Pons (tissue), 1 donor: ENCODE measurements at places on chromosomes 1 and 21.

DNA sequence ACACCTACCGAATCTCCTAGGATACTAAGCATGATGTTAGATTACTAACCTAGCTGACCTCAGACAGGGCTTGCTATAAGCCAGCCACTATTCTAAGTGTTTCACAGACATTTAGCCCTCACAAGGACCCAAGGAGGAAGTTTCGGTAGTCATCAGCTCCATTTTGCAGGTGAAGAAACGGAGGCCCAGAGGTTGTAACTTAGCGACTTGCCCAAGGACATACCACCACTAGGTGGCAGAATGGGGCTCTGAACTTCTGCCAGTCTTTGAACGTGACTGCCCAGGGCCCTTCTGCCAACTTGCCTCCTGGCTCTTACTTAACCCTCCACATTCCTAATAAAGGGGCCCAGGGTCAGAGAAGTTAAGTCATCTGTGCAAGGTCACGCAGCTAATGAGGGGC lies 283.5 kb downstream of the C1orf94 start:
- peak; percentile 29 for DNase-seq

GRCh38 chr1:111236379-111236778 lies 8.9 kb downstream of the CHI3L2 start:
- DNase-seq: no peak

GRCh38 chr1:207241164-207241934 lies 80.1 kb upstream of the CD55 start:
- DNase-seq: no peak

GRCh38 chr1:167059045-167059808 lies 30.9 kb downstream of the GPA33 start:
- peak; percentile 48 for DNase-seq

DNA sequence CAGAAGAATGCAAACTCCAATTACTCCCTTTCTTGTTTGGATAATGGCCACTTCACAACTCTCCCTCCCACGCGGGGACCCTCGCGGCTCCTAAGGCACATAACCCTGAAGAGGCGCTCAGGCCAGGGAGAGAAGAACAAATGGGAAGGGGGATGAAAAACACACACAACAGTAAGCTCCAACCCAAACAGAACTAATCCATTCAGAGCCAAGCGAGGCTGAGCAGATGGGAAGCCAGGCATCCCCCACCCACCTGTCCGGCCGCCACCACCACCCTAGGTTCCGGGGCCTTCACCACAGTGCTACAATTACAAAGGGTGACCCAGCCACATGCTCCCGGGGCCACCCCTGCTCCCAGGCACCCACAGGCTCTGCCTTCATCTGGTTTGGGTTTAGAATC lies 101.5 kb downstream of the MRPL37 start:
- DNase-seq: no peak

GRCh38 chr1:2255420-2256369 lies 27.6 kb downstream of the SKI start:
- DNase-seq: peak; percentile 35

GRCh38 chr1:227540170-227541098 lies 22.9 kb upstream of the ZNF678 start:
- DNase-seq: no peak

DNA sequence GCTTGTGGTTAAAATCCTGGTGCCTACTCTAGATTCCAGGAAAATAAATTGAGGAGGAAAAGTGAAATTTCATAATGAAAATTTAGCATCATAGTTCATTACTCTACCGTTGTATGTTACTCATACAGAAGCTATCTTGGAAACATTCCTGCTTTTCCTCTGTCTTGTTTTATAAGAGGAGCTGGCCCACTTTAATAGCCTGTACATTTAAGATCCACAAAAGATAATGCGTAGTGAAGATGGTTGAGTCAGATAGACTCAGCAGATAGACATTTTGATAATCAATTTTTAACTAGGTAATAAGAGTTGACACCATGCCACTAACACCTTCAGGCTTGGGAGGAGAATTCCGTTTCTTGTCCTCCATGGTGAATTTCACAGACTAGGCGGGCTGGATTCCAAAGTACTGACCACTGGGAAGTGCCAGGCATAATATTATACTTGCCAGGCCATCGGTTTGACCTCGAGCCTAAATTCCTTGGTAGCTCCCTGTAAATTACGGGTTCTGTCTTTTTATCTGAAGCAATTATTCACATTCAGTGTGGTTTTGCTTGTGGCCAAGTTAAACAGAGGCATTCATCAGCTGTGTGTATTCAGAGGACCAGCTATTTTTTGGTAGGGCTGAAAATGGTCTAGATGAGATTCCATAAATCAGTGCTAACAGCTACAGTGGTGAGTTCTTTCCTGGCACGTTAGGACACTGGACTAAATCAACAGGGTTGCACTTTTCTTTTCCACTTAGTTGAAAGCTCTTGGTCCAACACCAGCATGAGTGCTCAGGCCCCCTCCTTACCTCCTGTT lies 111.9 kb upstream of the KAZN start:
- no peak for DNase-seq

GRCh38 chr1:185539277-185539943 lies 194.8 kb upstream of the HMCN1 start:
- no peak for DNase-seq

- no peak for DNase-seq
Observed at GRCh38 chr1:53148123-53148522, 5.7 kb upstream of the SLC1A7 start.

DNA sequence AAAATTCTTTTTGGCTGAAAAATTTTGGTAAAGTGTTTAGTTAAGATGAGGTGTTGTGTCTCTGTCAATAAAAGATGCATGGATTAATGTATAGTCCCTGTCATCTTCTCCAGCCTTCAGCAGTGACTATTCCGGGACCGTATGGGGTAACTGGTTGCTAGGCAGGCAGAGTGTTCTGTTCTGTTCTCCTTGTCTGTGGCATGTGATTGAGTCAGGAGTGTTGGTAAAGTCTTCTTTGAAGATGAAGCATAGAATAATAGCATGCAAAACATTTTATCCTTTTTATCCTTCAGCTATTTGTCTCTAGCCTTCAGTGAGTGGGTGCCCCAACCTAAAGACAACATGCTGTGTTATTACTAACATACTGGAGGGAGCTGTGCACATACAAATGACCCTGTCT lies 74.6 kb downstream of the RGL1 start:
- no peak for DNase-seq

GRCh38 chr1:199861020-199861795 lies 166.3 kb upstream of the NR5A2 start:
- no peak for DNase-seq

DNA sequence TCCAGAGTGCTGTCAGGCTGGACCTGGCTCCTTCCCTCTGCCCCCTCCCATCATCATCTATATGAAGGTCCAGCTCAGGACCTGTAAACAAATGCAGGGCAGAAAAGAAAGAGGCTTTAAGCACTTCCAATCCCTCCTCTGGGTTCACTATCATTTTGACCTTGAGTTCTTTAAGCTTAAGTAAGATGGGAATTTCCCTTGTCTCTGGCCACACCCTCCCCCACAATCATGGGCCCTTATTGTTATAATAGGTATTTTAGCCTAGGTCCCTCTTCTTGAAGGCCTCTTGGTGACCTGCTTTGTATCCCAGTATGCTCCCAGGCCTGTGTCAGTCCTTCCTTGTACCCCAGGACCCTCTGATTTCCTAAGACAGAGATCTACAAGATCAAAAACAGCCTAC lies 45.1 kb upstream of the EPS15 start:
- no peak for DNase-seq

DNA sequence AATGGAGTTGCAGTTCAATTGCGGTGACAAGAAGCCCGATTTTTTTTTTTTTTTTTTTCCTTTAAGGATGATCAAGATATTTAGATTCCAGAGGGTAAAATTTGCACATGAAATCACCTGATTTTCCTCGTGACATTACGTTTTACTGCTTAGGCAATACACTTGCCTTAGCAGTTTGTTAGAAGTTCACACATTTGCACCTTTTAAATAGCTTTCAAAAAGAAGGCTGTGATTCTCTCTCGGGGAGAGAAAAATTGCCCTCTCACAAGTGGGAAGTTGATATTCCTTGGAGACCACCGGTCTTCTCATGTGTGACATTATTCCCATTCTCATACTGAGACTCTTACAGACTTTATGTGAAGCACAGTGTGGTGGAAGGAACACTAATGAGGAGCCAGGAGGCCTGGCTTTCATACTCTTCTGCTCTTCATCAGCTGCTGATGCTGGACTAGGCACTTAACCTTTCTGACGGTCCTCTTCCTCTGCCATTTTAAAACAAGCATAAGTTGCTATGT lies 69.8 kb upstream of the HSPA13 start:
- no peak for DNase-seq

- no peak for DNase-seq
Observed at GRCh38 chr1:152107984-152108881, 7.0 kb downstream of the TCHH start.

DNA sequence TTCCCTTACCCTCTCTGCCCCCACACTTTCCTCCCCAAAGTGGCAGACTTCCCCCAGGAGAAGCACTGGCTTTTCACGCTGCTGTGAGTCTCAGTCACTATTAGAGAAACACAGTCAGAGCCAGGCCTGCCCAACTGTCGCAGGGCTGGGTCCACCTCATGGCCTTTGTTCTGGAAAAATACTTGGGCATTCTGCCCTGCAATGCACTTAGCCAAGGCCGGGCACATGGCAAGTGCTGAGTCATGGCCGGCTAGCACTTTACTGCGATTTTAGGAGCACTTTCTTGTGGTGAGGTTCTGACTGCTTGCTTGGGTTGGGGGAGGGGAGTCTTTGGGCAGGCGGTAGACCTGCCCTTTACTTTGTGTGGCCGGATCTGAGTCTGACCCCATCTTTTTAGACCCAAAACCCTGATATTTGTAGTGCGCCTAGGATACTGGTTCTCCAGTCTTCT lies 7.7 kb downstream of the EPHX1 start:
- DNase-seq: peak; percentile 91

- no peak for DNase-seq
Observed at GRCh38 chr1:34378968-34379856, 202.5 kb downstream of the C1orf94 start.

GRCh38 chr1:45394342-45394741 lies 54.1 kb upstream of the MUTYH start:
- DNase-seq: no peak

GRCh38 chr1:54248966-54249365 lies 49.0 kb downstream of the MRPL37 start:
- DNase-seq: no peak

GRCh38 chr21:40587736-40588346 lies 259.1 kb downstream of the DSCAM start:
- DNase-seq: peak; percentile 31

DNA sequence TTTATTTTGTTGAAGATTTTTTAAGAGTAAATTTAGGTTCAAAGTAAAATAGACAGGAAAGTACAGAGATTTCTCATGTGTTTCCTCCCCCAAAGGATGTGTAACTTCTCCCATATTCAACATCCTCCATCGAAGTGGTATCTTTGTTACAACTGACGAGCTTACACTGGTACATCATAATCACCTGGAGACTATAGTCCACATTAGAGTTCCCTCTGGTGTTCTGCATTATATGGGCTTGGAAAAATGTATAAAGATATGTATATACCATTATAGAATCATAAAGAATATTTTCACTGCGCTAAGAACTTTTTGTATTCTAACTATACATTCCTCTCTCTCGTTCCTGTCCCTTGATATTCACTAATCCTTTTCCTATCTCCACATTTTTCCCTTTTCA lies 203.7 kb downstream of the AMY1C start:
- DNase-seq: no peak

- DNase-seq: no peak
Observed at GRCh38 chr1:112304612-112305011, 91.4 kb upstream of the CTTNBP2NL start.
